ENCODE measurements at places on chromosomes 1 and 21.

DNA sequence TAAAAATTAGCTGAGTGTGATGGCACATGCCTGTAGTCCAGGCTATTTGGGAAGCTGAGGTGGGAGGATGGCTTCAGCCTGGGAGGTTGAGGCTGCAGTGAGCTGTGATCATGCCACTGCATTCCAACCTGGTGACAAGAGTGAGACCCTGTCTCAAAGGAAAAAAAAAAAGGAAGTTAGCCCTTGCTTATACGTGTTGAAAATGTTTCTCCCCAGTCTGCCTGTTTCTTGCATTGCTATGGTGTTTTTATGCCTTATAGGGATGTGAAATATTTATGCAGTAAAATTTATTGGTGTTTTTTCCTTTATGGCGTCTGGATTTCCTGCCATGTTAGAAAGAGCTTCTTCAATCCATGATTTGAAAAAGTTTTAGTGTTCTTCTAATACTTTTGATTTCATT lies 3.6 kb upstream of the RERE start:
- H3K27ac ChIP-seq, result no peak overlapping the region
- peaks cover 15% of the 10 kb centered on the region for H3K4me1 ChIP-seq
- H3K36me3 ChIP-seq, result peaks cover 7% of the 10 kb centered on the region

GRCh38 chr1:230219174-230220067 lies 152.4 kb downstream of the GALNT2 start:
- no peaks in the 10 kb centered on the region for H3K27me3 ChIP-seq
- H3K4me3 ChIP-seq, result no peak overlapping the region
- peaks cover 3% of the 10 kb centered on the region for H3K36me3 ChIP-seq
- DNase-seq, result no peak
- H3K27ac ChIP-seq, result no peak overlapping the region
- H3K4me1 ChIP-seq, result peaks cover 4% of the 10 kb centered on the region

- H3K4me1 ChIP-seq, result peaks cover 10% of the 10 kb centered on the region
- no peak overlapping the region for H3K27ac ChIP-seq
- DNase-seq, result no peak
- H3K27me3 ChIP-seq, result peaks cover 18% of the 10 kb centered on the region
- no peak overlapping the region for H3K4me3 ChIP-seq
Measured at GRCh38 chr21:45979651-45980050, 1.9 kb upstream of the COL6A1 start.

DNA sequence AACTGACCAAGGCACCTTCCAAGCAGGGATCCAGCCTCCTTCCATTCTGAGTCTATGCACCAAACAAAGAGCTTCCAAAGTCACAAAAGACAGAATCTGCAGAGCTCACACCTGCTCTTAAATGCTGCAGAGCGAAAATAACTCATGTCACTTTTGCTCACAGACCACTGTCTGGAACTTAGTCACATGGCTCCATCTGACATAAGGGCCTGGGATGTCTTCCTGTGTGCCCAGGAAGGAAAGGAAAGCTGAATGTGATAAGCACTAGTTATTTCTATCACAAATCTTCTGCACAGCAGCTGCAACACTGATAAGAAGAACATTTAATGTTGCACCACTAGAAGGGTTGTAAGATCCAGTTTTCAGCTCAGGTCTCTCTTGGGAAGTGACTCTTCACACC lies 39.5 kb upstream of the SGIP1 start:
- no peaks in the 10 kb centered on the region for H3K36me3 ChIP-seq
- H3K4me3 ChIP-seq, result no peak overlapping the region
- no peak for DNase-seq
- H3K4me1 ChIP-seq, result no peaks in the 10 kb centered on the region
- H3K27me3 ChIP-seq, result peaks cover 27% of the 10 kb centered on the region

DNA sequence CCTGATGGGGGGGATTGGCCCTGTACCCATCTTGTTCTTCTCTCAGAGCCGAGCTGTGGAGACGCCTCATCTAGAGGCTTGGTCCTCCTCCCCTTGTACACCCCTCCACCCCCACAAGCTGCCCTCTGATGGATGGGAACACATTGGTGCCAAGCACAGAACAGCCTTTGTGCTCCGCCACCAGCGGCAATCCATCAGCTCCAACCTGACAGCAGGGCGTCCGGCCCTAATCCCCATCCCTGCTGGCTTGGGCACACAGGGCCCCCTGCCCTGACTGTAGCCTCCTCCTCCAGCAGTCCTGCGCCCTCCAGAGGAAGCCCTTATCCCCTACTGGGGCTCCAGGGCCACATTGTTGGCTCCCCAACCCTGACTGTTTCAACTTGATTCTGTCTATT lies 3.8 kb upstream of the MYOG start:
- no peak overlapping the region for H3K4me3 ChIP-seq
- peaks cover 10% of the 10 kb centered on the region for H3K27me3 ChIP-seq
- no peak for DNase-seq
- no peaks in the 10 kb centered on the region for H3K36me3 ChIP-seq
- H3K4me1 ChIP-seq, result no peaks in the 10 kb centered on the region

- no peaks in the 10 kb centered on the region for H3K4me1 ChIP-seq
- H3K36me3 ChIP-seq, result no peaks in the 10 kb centered on the region
- peaks cover 28% of the 10 kb centered on the region for H3K27me3 ChIP-seq
- no peak overlapping the region for H3K4me3 ChIP-seq
- DNase-seq, result no peak
- no peak overlapping the region for H3K27ac ChIP-seq
Measured at GRCh38 chr1:66644331-66644730, 107.9 kb upstream of the DYNLT5 start.

GRCh38 chr1:147700042-147701006 lies 30.0 kb upstream of the ACP6 start:
- no peak overlapping the region for H3K4me3 ChIP-seq
- DNase-seq, result peak; percentile 64
- peaks cover 9% of the 10 kb centered on the region for H3K4me1 ChIP-seq
- no peak overlapping the region for H3K27ac ChIP-seq

- H3K4me3 ChIP-seq, result no peak overlapping the region
- DNase-seq, result no peak
- H3K36me3 ChIP-seq, result no peaks in the 10 kb centered on the region
- H3K4me1 ChIP-seq, result peaks cover 6% of the 10 kb centered on the region
- H3K27me3 ChIP-seq, result peaks cover 20% of the 10 kb centered on the region
Measured at GRCh38 chr21:34364921-34365320, 1.1 kb downstream of the KCNE2 start.

DNA sequence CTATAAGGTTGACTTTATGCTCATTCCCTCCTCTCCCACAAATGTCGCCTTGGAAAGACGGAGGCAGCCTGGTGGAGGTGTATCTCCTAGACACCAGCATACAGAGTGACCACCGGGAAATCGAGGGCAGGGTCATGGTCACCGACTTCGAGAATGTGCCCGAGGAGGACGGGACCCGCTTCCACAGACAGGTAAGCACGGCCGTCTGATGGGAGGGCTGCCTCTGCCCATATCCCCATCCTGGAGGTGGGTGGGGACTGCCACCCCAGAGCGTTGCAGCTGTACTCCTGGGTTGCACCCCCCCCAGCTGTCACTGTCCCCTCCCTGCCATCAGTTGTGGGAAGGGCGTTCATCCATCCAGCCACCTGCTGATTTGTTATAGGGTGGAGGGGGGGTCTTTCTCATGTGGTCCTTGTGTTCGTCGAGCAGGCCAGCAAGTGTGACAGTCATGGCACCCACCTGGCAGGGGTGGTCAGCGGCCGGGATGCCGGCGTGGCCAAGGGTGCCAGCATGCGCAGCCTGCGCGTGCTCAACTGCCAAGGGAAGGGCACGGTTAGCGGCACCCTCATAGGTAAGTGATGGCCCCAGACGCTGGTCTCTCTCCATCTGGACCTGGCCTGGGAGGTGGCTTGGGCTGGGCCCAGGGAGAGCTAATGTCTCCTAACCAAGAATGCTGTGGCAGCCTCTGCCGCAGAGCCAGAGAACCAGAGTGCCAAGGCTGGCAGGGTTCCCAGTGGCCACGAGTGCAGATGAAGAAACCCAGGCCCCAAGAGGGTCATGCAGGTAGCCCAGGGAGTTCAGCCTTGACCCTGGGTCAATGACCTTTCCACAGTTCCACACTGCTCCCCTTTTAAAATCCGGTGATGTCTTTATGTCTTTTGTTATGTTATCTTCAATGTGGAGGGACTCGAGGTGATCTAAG lies 13.1 kb downstream of the PCSK9 start:
- H3K27ac ChIP-seq, result no peak overlapping the region
- H3K4me3 ChIP-seq, result no peak overlapping the region
- no peak for DNase-seq
- H3K27me3 ChIP-seq, result no peaks in the 10 kb centered on the region

- H3K27me3 ChIP-seq, result no peaks in the 10 kb centered on the region
- no peak overlapping the region for H3K27ac ChIP-seq
Measured at GRCh38 chr1:215957663-215958062, 390.6 kb downstream of the KCTD3 start.

GRCh38 chr1:228668553-228669241 lies 66.6 kb upstream of the RHOU start:
- no peak overlapping the region for H3K27ac ChIP-seq
- no peak overlapping the region for H3K4me3 ChIP-seq
- no peaks in the 10 kb centered on the region for H3K4me1 ChIP-seq
- peaks cover 3% of the 10 kb centered on the region for H3K27me3 ChIP-seq

- H3K4me1 ChIP-seq, result peaks cover 33% of the 10 kb centered on the region
- no peaks in the 10 kb centered on the region for H3K27me3 ChIP-seq
- H3K27ac ChIP-seq, result no peak overlapping the region
- peaks cover 25% of the 10 kb centered on the region for H3K36me3 ChIP-seq
Measured at GRCh38 chr1:65421351-65422025, 1.0 kb downstream of the LEPR start.

DNA sequence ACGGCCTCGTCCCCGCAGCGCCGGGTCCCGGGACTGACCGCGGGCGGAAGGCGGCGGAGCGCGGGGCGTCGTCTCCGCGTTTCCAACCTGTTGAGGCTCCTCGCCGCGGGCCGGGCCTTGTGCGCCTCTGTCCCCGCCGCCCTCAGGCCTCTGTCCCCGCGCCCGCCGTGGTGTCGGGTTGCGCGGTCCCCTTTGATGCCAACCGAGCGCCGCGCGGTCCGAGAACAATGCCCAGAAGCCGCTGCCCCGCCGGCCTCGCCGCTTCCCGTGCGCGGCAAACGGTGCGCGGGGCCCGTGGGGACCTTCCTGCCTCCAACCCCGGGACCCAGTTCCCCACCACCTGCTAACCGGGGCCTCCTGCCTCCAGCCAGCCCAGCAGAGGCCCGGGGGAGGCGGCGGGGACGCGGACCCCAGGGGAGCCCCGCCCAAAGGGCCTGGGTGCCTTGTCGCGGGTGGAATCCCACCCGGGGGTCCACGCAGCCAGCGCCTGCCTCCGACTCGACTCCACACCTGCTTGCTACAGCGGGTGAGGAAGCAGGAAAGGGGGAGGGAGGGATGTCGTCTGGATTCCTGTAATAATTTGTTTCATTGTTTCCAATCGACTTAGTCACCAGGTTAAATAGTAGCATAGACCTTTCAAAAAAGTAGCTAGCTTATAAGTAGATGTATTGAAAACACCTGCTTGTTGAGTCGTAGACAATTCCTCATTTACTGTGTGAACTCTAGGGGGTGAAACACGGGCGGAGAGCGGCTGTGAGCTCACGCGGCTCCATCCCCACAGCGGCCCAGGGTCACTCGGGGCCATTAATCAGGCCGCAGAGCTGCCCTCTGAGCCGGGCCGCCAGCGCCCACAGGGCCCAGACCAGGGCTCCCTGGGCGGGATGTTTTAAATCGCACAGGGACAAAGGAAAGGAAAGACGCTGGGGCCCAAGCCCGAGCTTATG lies 1.1 kb downstream of the COL18A1 start:
- peaks cover 3% of the 10 kb centered on the region for H3K36me3 ChIP-seq
- no peak for DNase-seq
- no peak overlapping the region for H3K27ac ChIP-seq
- H3K4me3 ChIP-seq, result no peak overlapping the region
- peaks cover 11% of the 10 kb centered on the region for H3K4me1 ChIP-seq
- H3K27me3 ChIP-seq, result peaks cover 52% of the 10 kb centered on the region

- DNase-seq, result no peak
- H3K4me3 ChIP-seq, result no peak overlapping the region
- no peaks in the 10 kb centered on the region for H3K27me3 ChIP-seq
- no peaks in the 10 kb centered on the region for H3K4me1 ChIP-seq
- H3K27ac ChIP-seq, result no peak overlapping the region
Measured at GRCh38 chr1:17725084-17725719, 29.9 kb upstream of the ACTL8 start.

DNA sequence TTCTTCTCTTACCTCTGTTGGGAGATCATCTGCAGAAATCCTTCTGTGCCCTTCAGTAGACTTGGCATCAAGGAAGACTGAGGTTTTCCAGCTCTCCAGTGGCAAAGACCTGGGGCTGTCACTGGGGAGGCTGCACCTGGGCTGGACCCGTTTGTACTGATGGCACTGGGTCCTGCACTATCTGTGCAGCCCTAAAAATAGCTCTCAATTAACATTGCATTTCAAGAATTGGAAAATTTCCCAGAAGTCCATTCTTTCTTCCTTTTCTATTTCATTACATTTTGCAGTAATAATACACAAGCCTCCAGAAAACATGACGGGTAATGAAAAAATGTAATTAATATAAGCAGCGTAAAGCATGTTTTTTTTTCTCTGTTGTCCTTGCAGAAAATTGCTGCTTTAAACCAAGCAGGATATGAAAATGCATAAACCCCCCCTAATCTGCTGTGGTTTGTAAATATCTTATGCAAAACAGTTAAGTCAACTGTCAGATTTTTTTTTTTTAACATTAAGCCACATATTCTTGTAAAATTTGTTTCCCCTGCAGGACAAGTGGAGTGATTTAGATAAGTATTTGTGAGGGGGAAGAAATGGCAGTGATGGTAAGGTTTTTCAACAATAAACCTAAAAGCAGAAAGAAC lies 64.9 kb downstream of the LMO4 start:
- H3K36me3 ChIP-seq, result no peaks in the 10 kb centered on the region
- H3K27me3 ChIP-seq, result peaks cover 3% of the 10 kb centered on the region
- no peak overlapping the region for H3K27ac ChIP-seq
- DNase-seq, result no peak
- peaks cover 6% of the 10 kb centered on the region for H3K4me1 ChIP-seq

DNA sequence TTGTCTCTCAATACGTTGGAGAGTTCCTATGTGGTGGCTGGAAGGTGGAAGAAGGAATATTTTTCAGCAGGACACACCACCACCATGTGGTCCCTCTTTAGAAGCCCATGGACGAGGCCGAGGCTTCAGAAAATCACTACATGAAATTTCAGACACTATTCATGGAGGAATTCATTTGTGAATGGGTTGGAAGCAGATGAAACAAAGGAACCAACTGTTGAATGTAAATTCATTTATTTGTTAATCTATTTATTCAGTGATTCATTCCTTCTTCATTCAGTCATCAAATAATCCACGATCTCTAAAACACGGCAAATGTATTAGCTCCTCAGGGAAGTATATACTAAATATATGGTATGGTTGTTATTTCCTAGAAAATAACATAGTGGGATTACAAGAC lies 12.2 kb downstream of the SLC35F3 start:
- H3K4me1 ChIP-seq, result no peaks in the 10 kb centered on the region
- H3K27ac ChIP-seq, result no peak overlapping the region
- H3K36me3 ChIP-seq, result no peaks in the 10 kb centered on the region
- H3K4me3 ChIP-seq, result no peak overlapping the region
- peaks cover 2% of the 10 kb centered on the region for H3K27me3 ChIP-seq

- no peak for DNase-seq
- H3K4me3 ChIP-seq, result no peak overlapping the region
- H3K4me1 ChIP-seq, result no peaks in the 10 kb centered on the region
- H3K36me3 ChIP-seq, result no peaks in the 10 kb centered on the region
Measured at GRCh38 chr1:69290291-69290690, 277.4 kb upstream of the LRRC7 start.

GRCh38 chr1:205438213-205439158 lies 16.6 kb upstream of the LEMD1 start:
- H3K4me3 ChIP-seq, result no peak overlapping the region
- no peaks in the 10 kb centered on the region for H3K36me3 ChIP-seq
- DNase-seq, result no peak
- H3K4me1 ChIP-seq, result peaks cover 26% of the 10 kb centered on the region
- H3K27ac ChIP-seq, result no peak overlapping the region
- H3K27me3 ChIP-seq, result peaks cover 8% of the 10 kb centered on the region
